Endothelial cell (in vitro differentiated cells): ENCODE measurements at places on chromosomes 1 and 21. TPM values are rescaled to one million over a fixed set of nuclear protein-coding genes. Genes with fewer than 3 reads are reported as not detected.

The ASTN1 gene
- total RNA-seq: 66.6 TPM

The SIK1 gene
- total RNA-seq: 1.8 TPM

The AADACL3 gene
- not detected for total RNA-seq

The HSPB7 gene
- not detected for total RNA-seq
